ENCODE measurements at places on chromosomes 7 and 10.

DNA sequence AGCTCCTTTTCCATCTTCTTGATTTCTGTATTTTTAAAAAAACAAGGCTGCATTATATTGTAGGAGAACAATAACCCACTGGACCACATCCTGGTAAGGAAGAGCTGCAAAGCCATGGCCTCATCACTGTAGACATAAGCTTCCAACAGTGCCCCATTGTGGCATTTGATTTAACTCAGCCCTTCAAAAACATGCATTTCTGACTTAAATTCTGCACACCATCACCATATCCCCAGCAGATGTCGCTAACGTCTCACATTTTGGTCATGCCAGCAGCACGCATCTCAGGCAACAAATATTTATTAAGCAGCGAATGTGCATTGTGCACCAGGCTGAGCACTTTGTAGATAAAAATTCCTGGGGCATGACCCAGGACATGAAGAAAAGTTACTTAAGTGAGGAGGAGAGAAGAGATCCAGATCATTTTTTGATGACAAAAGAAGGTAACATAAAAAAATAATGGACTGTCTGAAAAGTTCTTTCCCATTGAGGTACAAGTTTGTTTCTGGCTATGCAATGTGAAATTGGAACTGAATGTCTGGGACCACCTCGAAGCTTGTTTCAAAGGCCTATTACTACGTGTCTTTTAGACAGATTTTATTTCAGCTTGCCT, 164.6 kb upstream of the CDCA7L start:
- no peak for DNase-seq

GRCh38 chr7:132150711-132151110, 425.6 kb downstream of the PLXNA4 start:
- DNase-seq = no peak

DNA sequence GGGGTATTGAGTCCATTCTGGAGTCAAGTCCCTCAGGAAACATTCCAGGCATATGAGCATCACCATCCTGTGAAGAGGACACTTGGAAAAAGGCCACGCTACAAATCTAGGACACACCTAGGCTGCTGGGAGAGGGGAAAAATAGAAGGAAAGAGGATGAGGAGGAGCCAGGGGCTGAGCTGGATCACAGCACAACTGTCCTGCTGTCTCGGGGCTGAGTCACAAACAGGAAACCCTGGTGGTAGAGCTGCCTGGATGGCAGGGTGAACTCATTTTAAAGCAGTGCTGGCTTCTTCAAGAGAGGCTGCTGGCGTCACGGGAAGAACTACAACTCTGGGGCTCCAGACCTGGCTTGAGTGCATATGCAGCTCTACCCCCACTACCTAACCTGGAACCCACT, 151.5 kb downstream of the RNF216 start:
- DNase-seq = no peak

GRCh38 chr10:117860823-117861222, 185.9 kb downstream of the RAB11FIP2 start:
- no peak for DNase-seq

- DNase-seq = no peak
Observed at GRCh38 chr7:99643464-99643863, 26.7 kb downstream of the ZSCAN25 start.
